Suppressor macrophage (primary cell): ENCODE measurements at places on chromosomes 16 and 17.
A peak's percentile ranks its signal among the peaks of the same experiment; 100 is the strongest.

- peak; percentile 63 for DNase-seq
These were observed 288.3 kb upstream of the TNRC6C start for GRCh38 chr17:77670173-77670572.

- DNase-seq: peak; percentile 22
These were observed 7.1 kb downstream of the ALKBH5 start for GRCh38 chr17:18190628-18191235.

DNA sequence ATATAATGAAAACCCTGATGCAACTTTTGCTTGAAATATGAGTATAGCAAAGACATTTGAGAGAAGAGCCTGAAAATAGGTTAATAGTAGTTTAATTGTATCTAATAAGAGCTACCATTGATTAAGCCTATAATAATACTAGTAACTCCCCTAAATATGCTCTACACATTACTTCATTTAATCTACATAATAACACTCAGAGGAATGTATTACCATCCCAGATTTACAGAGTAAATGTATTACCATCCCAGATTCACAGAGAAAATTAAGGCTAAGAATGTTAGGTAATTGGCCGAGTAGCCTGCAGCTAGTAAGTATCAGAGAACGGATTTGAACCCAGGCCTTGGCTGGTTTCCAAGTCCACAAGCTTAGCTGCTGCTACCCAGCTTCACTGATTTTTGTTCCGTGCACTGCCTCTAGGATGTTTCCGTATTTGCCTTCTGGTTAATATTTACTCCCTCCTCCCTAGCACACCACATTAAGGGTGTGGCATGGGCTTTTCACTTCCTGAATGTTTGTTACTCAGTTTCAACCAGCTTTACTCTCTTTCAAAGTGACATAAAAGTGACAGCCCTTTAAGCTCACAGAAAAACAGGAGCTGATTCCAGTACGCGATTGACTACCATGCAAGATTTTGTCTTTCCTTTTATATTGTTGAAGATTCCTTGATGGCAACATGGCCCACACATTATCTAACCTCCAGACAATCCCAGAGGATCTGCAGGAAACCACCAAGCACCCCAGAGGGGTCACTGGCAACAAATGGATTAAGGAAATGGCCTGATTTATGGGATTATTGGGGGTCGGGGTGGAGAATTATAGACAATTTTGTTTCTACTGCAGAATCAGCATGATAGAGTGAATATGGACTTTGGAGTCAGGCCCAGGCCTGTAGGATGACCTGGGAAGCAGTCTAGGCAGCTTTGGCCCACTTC lies 26.7 kb upstream of the TOX3 start:
- no peak for DNase-seq

- no peak for DNase-seq
These were observed 105.7 kb downstream of the IRX5 start for GRCh38 chr16:55036371-55036821.
